ENCODE measurements at places on chromosomes 1 and 21. TPM values are rescaled to one million over a fixed set of nuclear protein-coding genes. Genes with fewer than 3 reads are reported as not detected.

The CLCN6 gene
- polyA plus RNA-seq, result 13.5 TPM

DNA sequence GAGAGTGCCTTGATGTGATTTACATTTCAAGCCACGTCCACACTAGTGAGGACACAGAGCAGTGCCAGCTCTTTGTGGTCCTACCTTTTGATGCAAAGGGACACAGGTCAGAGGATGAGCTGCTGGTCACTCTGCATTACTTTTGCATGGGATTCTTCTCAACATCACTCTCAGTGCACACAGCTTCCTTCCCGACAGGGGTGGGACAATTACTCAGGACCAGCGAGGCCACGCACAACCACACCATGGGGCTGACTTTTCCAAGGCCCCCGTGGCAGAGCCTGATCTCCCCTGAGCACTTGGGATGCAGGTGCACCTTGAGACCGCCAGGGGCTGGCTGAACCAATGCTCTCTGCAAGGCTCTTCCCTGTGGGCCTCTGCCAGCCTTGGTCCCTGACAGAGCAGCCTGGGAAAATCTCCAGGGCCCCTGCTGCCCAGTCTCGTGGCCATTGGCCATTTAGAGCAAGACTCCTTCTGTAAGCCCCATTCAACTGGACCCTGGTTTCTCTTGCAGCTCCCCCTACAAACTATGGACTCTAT lies 13.2 kb upstream of the PRAMEF12 start:
- DNase-seq, result no peak

- DNase-seq, result no peak
These were observed 84.6 kb downstream of the LRRN2 start for GRCh38 chr1:204600968-204601367.

- no peak for DNase-seq
These were observed 148.1 kb downstream of the NRIP1 start for GRCh38 chr21:14916676-14917141.

DNA sequence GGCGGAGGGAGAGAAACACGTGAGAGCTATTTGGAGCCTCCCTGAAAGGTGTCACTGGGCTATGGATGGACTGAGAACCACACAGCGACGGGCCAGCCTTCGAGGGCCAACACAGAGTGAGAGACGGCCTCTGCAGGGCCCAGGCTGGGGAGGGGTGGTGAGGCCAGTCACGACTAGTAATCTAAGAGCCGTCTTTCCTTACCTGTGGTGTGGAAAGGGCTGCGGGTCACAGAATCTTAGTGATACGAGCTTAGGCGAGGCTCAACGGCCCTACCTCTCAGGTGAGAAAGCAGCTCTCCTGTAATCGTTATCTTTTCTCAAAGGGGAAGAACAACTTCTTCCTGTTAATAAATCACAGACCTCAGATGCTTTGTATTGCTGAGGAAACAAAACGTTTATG lies 33.4 kb upstream of the COX20 start:
- DNase-seq, result no peak

DNA sequence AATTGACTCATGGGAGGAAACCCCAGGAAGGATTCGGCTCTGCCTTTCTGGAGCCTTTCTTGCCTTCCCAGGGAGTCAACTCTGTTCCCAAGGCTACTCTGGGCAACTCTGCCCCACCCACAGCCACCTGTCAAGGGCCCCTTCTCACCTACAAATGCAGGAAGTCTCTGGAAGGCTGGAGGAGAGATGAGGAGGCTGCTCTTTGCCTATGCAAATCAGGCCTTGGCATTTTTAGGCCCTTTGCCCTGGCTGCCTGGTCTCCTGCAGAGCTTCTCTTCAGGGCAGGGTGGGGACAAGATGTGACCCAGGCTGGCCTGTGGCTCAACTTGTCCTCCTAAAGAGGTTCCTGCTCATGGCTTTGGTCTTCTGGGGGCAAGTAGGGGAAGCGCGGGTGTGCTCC lies 5.4 kb downstream of the SLC6A9 start:
- DNase-seq, result no peak
